ENCODE measurements at places on chromosomes 2 and 18.

GRCh38 chr2:235527806-235528469 is 34.1 kb downstream of the AGAP1 start:
- DNase-seq, result no peak

GRCh38 chr2:13284688-13285087 is 568.0 kb downstream of the TRIB2 start:
- no peak for DNase-seq

GRCh38 chr18:9082711-9083510 is 19.6 kb upstream of the NDUFV2 start:
- peak; percentile 74 for DNase-seq

- DNase-seq, result no peak
Observed at GRCh38 chr2:63537306-63537705, 51.0 kb downstream of the WDPCP start.

DNA sequence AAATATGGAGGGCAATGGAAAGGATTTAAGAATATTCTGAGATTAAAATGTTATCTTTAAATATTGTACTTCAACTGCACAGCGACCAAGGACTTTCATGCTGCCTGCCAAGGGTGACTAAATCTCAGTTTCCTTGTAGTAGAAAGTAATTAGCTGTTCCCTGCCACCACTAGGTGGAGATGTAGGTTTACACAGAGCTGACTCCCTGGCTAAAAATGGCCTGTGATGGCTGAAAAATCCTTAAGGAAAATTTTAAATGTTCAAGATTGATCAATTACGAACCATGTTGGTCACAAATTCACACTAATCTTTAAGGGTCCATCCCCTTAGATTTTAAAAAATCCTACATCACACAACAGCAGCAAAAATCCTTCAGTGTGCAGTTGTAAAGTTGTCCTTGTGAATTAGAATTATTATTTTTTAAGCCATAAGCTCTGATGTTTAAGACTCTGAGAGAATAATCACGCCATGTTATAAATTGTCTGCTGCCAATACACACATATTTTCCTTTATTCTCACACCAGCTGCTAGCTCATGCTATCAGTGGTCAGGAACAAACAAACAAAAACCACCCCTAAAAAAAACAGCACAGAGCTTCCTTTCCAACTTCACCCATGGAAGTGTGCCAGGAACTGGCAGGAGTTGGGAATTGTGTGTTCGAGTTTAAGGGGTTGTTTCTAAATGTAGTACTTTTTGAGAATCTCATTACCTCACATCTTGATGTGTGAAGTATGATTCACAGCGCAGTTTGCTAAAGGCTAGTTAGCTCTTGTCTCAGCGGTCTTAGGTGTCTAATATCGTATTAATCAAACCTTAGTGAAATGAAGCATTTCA is 399.8 kb downstream of the TMEM182 start:
- DNase-seq, result no peak

DNA sequence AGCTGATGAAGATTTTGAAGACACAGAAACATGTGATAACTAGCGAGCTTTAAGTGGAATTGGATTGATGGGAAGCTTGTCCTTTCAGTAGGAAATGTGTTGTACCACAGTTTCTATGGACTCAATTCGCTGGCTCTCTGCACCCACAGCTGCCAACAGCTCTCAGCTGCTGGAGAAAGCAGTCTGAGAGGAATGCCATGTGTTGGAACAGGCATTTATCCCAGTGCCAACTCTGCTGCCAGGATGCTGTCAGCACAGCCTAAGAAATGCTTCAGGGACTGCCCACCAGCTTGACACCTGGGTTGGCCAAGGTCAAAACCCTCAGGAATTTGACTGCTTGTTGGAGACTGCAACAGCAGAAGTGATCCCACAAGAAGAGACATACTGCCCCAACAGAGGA is 193.0 kb upstream of the THSD7B start:
- DNase-seq, result no peak

DNA sequence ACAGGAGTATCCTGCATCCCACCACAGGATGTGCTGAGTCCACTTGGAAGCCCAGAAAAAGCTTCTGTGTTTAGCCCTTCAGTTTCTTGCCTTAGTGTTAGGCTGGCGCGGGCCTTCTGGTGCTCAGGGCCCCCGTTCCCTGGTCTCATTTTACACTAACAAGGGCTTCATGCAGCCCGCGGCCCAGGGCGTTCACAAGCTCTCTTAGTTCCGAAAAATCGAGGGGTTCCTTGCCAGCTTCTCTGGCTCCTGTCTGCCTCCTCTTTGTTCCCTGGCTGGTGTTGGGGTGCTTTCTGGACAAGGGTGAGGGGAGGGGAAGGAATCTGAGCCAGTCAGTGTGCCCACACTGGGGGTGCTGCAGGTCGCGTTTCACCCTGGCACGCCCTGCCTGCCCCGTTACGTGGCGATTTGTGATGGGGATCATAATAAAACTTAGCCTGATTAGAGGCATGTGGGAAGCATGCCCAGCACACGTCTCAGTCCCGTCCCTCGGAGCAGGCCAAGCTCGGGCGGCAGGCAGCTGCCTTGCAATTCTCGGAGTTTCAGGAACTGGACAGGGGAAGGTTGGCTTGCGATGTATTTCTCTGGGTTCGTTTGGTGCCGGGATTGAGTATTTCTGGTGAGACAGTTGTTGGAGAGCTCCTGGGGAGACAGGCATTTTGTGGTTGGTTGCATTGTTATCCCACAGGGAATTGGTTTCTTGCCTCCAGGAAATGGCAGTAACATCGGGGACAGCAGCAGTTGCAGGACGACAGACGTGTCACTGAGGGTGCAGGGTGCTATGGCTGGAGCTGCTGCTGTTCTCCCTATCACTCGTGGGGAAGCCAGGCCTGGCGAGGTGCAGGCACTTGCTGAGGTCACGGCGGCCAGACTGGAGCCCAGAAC is 22.9 kb downstream of the SH3BP4 start:
- no peak for DNase-seq

- DNase-seq, result no peak
Observed at GRCh38 chr2:188664416-188664815, 309.8 kb upstream of the COL3A1 start.

GRCh38 chr2:136135921-136136906 is 18.3 kb upstream of the CXCR4 start:
- DNase-seq, result peak; percentile 67

DNA sequence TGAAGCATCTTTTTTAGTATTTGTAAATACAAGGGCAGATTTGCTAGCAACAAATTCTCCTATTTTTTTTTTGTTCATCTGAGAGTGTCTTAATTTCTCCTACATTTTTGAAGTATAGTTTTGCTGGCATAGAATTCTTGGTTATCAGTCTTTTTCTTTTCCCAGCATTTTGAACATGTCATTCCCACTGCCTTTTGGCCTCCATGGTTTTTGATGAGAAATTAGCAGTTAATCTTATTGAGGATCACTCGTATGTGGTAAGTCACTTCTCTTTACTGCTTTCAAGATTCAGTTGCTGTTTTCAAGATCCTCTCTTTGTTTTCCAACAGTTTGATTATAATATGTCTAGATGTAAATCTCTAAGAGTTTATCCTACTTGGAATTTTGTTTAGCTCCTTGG is 16.9 kb upstream of the RNF149 start:
- DNase-seq, result no peak

DNA sequence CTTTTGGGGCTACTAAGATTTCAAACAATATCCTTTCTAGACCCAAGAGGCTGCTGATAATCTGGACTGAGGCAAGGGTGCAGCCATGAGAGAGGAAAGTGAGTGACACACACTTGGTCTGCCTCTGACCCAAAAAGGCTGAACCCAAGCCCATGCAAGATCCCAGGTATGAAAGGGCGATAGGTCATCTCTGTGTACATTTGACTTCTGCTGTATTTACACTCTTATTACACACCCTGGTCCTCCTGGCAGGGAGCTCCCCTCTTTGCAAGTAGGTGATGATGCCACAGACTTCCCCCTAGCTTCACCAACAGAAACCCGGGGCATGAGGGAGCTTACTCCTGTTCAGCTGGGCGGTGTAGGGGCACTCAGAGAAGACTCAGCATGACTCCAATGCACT is 61.8 kb upstream of the ACAA2 start:
- no peak for DNase-seq

DNA sequence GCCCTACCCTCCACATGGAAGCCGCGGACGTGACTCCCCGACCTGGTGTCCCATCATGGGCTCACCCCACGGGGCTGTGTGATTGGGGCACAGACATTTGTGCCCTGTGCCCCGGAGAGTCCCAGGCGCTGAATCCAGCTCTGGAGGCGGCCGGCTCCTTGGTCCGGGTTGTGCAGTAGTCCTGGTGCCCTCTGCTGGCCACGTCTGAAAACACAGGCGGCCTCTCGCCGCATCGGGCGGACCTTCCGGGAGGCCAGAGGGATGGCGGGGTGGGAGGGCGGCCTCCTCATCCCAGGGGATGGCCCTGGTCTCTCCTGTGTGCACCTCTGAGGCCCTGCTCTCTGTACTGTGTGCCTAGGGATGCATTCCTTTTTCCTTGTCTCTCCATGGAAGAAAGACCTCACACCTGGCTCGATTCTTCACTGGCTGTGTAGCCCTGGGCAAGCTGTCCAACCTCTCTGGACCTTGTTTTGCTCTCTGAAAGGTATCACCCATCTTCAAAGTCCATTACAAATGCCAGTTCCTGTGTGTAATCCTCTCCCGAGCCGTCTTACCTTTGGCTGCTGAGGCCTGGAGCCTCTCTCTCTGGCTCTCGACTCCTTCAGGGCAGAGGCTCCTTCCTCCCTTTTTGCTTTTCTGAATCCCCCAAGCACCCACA is 27.6 kb downstream of the CELF4 start:
- DNase-seq, result peak; percentile 44

GRCh38 chr2:7670905-7671641 is 753.9 kb downstream of the RNF144A start:
- DNase-seq, result no peak

DNA sequence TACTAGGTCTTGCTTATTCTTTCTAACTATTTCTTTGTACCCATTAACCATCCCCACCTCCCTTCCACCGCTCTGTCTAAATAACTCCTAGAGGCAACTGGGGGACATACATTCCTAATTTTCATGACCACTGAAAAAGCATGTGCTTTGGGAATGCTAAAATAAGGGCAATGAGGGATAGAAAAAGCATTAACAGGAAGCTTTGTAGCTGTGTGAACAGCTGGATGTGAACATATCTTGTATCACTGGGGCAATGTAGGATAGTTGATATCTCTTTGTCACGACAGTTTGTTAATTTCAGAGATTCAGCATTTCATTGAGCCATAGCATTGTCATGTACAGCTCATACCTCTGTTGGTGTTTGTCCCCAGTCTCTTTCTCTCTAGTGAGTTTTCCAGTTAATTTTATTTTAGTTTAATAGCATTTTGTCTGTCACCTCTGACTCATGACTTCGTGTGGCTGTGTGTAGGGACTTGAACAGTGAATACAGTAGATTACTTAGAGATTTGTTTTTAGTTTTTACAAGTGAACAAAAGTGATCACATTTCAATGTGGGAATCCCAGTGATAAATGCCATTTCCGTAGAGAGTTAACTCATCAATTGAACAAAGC is 230.3 kb upstream of the NRP2 start:
- DNase-seq, result no peak

DNA sequence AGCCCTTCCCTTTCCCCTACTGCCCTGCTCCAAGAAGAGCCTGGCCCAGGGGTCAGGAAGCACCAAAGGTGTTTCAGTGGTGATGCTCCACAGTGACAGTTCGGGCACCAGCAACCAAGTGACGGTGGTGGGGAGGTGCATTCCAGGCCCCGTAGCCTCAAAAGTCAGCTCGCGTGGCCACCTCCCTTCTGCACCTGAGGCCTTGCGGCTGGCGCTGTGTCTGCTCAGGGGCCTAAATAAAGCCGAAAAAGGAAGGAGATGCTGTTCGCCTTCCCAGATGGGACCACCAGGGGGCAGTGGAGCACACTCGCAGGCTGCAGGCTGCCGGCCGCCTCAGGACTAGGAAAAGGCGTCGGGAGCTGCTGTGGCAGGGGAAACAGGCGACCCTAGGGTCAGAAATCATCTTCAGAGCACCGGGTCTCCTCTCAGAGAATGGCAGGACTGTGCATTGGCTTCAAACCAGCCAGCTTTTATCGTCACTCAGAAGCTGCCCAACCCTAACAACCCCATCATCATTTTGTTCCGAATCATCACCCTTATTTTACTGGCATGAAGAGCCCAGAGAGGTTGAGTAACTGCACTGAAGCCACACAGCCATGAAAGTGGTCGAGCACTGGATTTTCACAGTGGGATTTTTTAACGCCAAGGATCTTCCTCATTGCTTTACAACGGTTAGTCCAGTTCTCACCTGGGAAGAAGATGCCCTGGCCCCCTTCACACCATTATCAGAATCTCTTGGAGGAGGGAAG is 213.0 kb upstream of the CELF4 start:
- peak; percentile 37 for DNase-seq

DNA sequence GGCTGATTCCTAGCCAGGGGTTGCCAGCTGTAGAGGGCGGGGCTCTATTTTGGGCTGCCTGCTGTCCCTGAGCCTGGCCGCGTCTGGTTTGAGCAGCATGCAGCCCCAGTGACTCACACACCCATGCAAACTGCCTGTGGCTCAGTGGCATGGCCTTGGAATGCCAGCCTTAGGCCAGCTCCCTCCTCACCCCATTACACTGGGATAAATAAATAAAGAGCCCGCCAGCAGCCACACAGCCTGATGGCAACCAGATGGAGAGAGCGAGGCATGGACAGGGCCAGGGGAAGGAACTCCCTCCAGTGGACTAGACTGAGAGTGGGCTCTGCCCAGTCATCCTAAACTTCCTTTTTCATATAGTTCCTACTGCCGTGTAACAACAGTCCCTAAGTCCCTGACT is 18.3 kb downstream of the NHEJ1 start:
- no peak for DNase-seq
